ENCODE measurements at places on chromosomes 2 and 18. TPM values are rescaled to one million over a fixed set of nuclear protein-coding genes. Genes with fewer than 3 reads are reported as not detected.

The AGXT gene
- not detected for total RNA-seq

The ROCK1 gene
- 50.2 TPM for total RNA-seq

The C2orf72 gene
- total RNA-seq = not detected

The KCNG2 gene
- not detected for total RNA-seq

The COL4A3 gene
- 0.37 TPM for total RNA-seq

The PTCD3 gene
- total RNA-seq = 45.3 TPM

The ARHGAP25 gene
- total RNA-seq = 15.0 TPM

The RUFY4 gene
- not detected for total RNA-seq
